T-cell (primary cell): ENCODE measurements at places on chromosomes 3 and 15.

DNA sequence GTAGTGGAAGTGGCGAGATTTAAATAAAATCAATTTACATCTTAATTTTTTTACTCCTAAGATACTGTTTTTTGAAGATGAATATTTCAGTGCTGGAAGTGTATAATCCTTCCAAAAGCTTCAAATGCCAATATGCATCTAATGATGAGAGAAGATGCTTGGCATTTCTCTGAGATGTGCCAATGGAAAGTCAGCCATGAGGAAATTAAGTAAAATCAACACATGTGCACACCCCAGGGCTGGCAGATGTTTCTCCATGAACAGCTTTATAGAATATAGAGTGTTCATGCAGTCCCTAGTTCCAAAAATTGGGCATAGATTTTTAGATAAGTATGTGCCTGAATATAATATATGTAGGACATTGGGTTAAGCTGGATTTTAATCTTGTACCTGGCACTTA is 90.1 kb downstream of the CPNE4 start:
- DNase-seq = no peak
- no peak overlapping the region for H3K4me3 ChIP-seq
- no peak overlapping the region for H3K27ac ChIP-seq
- no peaks in the 10 kb centered on the region for H3K27me3 ChIP-seq
- H3K36me3 ChIP-seq = no peaks in the 10 kb centered on the region

- peaks cover 90% of the 10 kb centered on the region for H3K36me3 ChIP-seq
- DNase-seq = no peak
- H3K4me1 ChIP-seq = no peaks in the 10 kb centered on the region
These were observed 14.8 kb downstream of the CLK3 start for GRCh38 chr15:74630284-74631086.

DNA sequence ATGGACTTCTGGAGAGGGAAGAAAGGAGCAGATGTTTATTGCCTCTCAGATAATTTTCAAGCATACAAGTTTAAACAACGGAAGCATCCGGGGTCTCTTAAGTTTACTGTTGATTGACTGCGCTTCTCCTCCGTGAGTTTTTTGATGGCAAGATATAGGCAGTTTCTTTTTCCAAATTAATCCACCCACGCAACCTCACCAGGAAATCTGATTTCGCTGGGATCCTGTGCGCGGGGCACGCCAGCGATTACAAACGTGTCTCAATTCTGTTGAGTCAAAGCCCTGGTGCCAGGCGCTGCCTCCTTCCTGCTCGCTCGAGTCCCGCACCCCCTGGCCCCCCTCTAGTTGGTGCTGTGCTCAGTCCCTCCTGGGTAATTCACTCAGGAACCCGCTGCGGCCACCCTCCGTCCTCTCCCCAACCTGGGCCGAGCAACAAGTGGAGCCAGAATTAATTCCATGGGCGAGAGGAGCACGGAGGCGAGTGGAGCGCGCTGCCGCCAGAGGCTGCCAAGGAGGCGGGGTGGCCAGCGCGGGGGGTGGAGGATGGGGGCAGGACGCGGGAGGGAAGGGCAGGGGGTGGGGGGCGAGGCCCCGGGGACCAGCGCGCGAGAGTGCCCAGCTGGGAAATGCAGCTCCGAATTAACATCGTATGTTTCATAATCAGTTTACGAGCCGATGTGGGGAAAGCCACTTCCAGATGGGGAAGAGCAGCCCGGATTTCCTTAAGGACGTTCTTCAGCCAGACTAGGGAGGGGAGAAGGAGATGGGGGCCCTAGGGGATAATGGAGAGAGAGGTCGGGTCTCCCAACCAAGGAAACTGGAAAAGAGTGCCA is 6.0 kb downstream of the WNT5A start:
- no peaks in the 10 kb centered on the region for H3K36me3 ChIP-seq
- H3K4me3 ChIP-seq = no peak overlapping the region
- H3K27ac ChIP-seq = no peak overlapping the region
- peaks cover 7% of the 10 kb centered on the region for H3K4me1 ChIP-seq
- no peak for DNase-seq

GRCh38 chr3:15558581-15558980 is 37.1 kb upstream of the COLQ start:
- H3K4me1 ChIP-seq = peaks cover 10% of the 10 kb centered on the region
- H3K4me3 ChIP-seq = no peak overlapping the region
- DNase-seq = no peak

DNA sequence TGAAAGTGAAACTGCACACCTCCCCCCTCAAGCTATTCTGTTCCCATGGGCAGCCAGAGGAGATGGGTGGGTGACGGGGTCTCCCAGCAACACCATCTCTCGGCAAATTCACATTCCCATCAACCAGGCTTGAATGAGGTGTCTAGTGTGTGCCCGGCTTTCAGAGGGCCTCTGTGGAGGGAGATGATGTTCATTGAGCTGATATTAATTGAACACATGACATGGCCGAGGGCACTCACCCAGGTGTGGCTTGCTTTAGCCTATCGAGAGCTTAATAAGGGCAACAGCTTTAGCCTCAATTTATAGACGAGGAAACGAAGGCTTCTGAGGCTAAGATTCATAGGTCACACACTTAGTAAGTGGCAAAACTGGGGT is 288.0 kb downstream of the UACA start:
- peaks cover 28% of the 10 kb centered on the region for H3K4me1 ChIP-seq
- H3K27ac ChIP-seq = no peak overlapping the region
- no peak for DNase-seq
- H3K27me3 ChIP-seq = peaks cover 46% of the 10 kb centered on the region
